Activated T-cell treated with anti-CD3 and anti-CD28 coated beads for 48 hours (primary cell): ENCODE measurements at places on chromosomes 6 and 20.

DNA sequence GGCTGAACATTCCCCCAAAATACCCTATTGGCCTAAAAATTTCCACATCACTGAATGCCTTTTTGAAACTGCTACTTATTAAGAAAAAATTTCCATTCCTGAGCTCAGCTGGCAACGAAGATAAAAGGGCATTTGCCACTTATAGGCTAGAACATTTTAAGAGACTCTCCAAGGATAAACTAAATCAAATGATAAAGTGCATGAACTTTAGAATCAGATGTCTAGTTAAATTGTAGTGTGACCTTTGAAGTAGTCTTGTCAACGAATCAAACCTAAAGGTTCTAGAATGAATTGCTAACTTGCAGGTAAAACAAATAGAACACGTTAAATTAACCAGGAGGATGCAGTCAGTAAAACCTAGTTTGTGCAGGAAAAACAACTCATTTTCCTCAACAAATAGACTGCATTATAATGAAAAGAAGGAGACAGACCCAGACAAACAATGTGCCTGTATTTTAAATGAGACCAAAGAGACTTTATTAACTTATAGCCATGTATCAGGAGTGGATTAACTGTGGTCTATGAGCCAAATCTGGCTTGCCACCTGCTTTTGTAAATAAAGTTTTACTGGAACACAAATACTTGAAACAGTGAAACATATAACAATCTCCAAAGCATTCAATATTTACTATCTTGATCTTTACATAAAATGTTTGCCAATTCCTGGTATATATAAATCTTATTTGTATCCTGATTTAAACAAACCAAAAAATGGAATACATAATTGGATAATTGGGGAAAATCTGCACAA lies 184.4 kb downstream of the MEI4 start:
- DNase-seq: no peak

DNA sequence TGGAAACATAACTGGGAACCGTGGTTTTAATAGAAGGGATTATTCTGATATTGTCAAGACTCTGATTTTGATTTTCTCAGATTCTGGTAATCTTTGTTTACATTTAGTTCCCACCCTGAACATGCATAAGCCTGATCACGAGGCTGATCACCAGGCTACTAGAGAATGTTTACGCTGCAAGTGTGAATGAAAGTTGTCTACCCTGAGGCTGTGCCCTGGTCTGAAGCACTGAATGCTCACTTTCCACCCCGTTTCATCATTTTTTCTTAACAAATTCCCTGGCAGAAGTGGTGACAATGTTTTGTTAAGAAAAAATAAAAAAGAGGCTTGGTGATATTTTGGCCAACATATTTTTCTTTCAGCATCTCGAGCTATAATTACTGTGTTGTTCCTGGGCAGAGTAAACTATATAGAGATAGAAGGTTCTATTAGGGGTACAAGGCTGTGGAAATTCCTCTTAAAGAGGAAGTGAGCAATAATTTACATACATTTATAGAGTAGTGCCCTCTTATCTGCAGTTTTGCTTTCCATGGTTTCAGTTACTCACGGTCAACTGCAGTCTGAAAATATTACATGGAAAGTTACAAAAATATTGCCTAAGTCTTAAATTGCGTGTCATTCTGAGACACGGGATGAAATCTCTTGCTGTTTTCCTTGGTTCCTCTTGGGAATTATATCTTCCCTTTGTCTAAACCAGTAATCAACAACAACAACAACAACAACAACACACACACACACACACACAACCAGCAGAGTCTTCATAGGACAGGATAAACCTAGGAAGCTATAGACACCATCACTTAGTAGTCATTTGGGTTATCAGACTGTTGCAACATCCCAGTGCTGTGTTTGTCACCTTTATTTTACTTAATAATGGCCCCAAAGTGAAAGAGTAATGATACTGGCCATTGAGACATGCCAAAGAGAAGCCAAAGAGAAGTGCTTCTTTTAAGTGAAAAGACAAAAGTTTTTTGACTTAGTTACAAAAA lies 566.6 kb upstream of the CITED2 start:
- no peak for DNase-seq

DNA sequence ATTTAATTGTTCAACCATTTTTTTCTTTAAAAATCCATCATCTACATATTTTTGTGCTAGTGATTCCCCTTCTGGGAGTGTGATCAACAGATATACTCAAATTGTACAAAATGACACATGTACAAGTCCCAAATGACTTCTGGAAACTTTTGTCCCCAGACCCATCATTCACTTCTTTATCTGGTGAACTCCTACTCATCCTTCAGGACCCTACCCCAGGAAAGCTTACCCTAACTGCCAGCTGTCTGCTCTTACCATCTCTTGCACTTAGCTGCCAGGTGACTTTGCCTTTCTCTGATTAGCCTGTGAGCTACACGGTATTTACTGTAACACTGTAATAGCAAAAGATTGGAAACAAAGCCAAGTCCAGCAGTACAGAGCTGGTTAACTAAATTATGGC lies 55.3 kb downstream of the JPH2 start:
- no peak for DNase-seq

DNA sequence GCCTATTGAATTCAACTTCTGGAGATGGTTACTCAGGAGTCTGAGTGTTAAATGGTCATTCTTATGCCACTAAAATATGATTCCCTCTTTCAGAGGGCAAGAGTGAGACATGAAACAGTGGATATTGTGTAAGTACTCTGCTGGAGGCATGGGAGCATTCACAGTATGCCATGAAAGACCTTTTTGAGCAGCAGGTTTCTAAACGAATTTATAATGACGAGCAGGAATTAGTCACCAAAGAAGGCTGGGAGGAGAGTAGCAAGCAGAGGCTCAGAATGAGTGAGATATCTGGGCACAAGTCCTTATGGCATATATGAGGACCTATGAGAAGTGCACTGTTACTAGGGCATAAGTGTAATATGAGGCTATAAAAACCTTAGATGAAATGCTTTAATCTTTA lies 10.9 kb upstream of the MYB start:
- DNase-seq: no peak

GRCh38 chr20:49811825-49812506 lies 662 bp upstream of the SLC9A8 start:
- DNase-seq: no peak

DNA sequence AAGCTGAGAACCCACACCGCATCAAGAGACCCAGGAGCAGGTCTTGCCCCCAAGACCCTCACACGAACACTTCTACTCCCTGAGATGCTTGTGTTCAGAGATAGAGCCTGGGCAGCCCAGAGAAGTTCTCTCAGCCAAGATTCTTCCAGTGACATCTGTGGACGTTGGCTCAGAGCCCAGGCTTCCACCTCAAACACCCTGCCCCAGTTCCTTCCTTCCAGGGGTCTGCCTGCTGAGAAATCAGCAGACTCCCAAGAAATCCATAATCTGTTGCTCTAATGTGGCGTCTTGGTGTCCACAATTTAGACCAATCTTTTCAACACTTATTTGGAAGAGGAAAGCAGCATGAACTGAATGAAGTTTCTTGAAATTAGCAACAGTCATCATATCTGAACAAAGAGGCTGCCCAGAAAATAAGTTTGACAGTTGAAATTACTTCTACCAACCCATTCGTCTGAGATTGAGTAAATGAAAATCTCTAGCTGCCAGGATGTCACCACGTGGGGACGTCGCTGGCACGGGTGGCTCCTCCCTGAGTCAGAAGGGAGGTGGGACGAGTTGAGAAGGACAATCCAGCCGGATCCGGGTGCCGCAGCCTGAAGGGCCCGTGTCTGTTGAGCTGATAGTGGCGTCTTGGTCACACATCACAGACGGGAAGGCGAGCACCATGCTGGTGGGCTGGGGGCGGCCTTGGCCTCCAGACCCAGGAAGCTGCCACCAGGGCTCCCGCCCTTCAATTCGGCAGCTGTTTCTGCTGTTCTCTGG lies 400.9 kb downstream of the TAF4 start:
- no peak for DNase-seq

GRCh38 chr6:87382861-87383260 lies 24.9 kb upstream of the CFAP206 start:
- no peak for DNase-seq
